Activated effector memory CD4-positive, alpha-beta T cell treated with anti-CD3 and anti-CD28 coated beads, Interleukin-2, amount 50 U/mL, for 16 hours (primary cell): ENCODE measurements at places on chromosomes 3 and 15.

GRCh38 chr3:178010306-178010705 lies 525.9 kb upstream of the KCNMB2 start:
- DNase-seq, result no peak

- DNase-seq, result no peak
These were observed 170.5 kb downstream of the PYDC2 start for GRCh38 chr3:191631496-191631895.

- no peak for DNase-seq
These were observed 361.9 kb downstream of the CLSTN2 start for GRCh38 chr3:140296796-140297352.

DNA sequence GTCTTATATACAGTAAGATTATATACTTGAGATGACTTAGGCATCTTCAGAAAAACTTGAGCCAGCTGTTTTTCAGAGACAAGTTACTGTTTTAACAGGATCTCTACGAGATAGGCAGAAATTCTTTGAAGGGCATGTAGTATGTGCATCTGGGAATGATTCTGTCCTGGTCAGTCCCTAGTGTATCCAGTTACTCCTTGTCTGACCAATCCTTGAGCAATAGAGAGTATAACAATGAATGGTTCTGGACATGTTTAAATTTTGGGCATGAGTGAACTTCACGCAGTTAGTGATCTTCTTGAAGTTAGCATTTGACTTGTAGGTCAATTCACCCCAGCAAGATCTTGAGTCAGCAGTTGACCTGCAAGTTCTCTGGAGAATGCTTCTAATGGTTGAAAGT lies 24.7 kb upstream of the HHLA2 start:
- DNase-seq, result no peak

GRCh38 chr15:33242165-33242564 lies 47.7 kb upstream of the FMN1 start:
- DNase-seq, result no peak

GRCh38 chr3:133531981-133532380 lies 41.5 kb upstream of the CDV3 start:
- DNase-seq, result no peak

DNA sequence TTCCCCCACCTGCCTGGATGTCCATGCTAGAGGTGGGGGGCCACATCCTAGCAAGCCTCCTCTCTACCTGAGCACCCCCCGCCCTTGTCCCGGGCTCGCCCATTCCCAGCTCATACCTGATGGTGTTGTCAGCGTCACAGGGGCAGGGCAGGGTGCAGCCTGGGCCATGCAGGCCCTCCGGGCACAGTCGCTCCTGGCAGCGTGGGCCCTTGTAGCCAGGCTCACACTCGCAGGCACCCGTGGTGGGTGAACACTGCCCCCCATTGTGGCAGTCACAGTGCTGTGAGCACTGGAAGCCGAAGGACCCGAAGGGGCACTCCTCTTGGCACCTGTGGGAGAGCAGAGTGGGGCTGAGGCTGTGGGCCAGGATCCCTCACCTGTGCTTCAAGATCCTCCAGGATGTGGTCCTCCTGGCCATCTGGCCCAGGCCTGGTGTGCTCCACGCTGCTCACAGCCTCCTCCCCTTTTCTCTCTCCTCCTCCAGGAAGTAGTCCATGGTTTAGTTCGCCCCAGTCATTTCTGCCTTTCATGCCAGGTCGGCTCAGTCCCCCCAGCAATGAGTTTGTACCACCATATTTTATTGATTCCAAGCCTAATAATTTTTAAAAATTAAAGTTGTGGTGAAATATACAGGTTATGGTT lies 95.6 kb downstream of the RAB11A start:
- DNase-seq, result no peak

GRCh38 chr15:66771351-66771650 lies 69.3 kb downstream of the SMAD6 start:
- DNase-seq, result no peak

DNA sequence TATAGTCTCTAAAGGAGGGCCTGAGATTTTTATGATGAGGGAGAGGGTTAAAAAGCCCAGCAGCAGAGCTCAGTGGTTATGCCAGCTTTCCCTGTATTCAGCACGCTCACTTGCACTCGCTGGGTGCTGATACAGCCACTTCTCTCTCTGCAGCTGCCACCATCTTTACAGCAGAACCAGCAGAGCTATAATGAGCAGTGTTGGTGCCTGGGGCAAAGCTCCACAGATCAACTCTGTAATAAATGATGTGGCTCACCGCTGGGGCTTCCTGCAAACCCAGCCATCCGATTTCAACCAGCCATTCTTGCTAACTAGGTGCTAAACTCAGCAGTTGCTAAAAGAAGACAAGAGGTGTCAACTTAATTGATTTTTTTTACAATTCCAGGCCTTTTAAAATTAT lies 48.0 kb downstream of the ARNT2 start:
- DNase-seq, result no peak

DNA sequence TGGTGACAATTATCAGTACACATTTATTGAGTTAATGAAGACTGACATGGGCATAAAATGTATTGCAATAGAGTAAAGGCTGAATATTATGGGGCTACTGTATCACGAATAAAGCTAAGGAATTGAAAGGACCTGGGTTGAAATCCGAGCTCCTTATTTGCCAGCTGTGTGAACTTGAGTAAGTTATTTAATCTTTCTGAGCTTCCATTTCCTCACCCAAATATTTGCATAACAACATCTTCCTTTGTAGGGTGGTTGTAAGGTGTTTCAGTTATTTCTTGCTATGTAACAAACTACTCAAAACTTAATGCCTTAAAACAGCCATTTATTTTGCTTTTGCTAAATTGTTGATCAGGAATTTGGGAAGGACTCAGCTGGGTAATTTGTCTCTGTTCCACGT lies 111.1 kb upstream of the TSC22D2 start:
- DNase-seq, result no peak

- DNase-seq, result no peak
These were observed 156.6 kb upstream of the UBE2E2 start for GRCh38 chr3:23046536-23046935.

DNA sequence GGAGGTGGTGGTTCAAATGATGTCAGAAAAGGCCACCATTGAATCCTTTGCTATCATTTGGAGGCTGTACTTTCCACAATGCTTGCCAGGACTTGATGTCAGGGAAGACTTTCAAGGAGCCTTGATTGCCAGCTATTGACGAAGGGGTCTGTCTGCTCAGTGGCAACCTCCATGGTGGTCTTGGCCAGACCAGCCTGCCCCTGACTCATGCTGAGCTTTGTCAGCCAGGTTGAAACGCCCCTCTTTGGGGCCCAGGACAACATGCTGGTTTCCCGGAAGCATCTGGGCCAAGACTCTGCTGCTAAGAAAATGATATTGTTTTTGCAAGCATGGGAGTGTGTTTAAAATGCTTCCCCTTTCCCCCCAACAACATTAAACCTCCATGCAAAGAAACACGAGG lies 26.7 kb downstream of the CGNL1 start:
- no peak for DNase-seq

DNA sequence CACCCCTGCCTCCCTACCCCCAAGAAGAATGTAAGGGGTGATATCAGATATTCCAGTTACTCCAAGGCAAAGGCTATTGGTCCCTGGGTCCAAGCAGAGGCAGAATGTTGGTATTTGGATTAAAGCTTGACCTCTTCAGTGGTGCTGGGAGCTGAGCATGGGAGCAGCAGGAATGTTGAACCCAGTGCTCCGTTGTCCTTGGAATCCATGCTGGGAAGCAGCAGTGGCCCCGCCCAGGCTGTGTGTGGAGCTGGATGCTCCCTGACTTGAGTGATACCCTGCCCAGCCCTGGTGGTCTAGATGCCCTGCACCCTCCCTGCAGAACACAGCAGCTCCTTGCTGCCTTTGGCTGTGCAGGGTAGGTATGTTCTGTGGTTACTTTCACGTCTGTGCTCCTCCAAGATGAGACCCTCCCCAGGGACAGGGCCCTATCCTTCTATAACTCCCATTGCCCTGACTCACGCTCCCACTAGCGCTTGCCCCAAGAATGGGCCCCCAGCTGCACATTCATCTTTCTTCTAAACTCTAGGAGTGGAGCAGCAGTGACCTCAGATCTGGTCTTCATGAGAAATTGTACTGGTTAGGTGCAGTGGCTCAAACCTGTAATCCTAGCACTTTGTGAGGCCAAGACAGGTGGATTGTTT lies 35.1 kb downstream of the UMPS start:
- DNase-seq, result no peak

DNA sequence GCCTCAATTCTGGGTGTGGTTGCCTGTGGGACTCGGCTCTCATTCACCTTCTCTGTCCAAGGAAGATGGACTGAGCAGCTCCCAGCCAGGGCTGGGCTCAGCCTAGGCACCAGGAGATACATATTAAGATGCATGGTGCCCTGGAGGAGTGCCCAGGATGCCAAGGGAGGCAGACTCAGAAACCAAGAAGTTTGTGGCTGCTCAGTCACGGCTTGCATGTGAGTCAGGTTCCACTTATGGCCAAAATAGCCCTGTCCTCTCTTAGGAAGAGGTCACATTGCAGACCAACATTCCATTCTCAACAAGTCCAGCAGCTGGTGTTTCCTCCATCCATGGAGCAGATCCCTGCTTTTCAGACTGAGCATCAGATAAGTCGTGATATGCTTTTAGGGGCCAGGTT lies 21.8 kb downstream of the CDCP1 start:
- no peak for DNase-seq

DNA sequence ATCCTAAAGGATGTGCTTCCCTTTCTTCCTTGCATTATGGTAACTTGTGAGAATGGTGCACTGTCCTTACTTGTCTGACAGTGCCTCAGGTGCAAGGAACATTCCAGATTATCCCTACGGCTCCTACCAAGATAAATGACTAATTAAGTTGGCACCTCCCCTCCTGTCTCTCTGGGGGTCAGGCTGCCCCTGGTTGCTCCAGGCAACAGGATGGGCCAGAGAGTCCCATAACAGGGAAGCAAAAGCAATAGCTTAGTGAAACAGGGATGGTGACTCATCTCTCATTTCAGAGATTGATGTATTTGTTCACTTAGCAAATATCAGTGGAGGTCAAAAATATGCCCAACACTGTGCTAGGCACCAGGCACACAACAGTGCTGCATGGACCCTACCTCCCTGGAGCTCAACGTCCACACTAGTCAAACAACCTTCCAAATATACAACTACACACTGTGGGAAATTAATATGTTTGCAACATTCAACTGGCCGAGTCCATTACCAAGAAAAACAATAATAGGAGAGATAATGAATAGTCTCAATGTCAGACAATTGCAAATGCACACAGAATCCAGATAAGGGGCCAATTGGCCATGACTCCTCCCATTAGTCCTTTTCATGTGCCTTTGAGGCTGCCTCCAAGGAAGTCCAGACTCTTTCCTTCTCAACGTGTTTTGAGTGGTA lies 249.0 kb downstream of the TLE3 start:
- DNase-seq, result no peak

GRCh38 chr3:30516238-30516637 lies 90.2 kb upstream of the TGFBR2 start:
- DNase-seq, result no peak

GRCh38 chr15:65290228-65290627 lies 3.5 kb upstream of the PARP16 start:
- DNase-seq, result no peak

DNA sequence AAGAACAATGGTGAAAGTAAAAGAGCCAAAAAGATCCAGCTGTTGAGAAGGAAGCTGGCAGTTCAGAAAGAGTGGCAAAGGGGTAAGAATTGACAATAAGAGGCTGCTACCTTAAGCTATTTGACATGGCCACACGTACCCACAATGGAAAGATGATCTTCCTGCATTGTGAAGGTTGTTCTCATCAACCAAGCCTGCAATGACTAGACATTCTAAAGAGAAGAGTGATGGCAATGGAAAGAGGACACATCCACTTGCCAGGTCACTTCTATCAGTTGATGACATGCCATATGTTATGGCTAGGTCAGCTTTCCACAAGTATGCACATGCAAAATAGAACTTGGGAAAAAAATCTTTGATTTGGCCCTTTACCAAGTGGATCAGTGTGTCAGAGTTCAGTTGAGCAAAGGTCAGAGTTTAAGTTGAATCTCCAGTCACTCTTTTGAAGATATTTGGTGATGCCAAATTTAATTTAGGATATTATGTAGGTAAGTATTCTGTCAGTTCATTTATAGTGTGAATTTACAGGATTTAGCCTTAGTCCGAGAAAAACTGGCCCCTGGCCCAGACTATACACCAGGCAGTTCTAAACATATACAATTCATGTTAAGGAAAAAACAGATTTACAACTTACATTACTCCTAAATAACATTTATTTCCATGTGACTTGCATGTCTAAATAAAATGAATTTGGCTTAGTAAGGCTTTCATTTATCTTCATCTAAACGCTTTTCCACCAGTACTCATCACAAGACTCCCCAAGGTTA lies 104.9 kb upstream of the FLNB start:
- no peak for DNase-seq

DNA sequence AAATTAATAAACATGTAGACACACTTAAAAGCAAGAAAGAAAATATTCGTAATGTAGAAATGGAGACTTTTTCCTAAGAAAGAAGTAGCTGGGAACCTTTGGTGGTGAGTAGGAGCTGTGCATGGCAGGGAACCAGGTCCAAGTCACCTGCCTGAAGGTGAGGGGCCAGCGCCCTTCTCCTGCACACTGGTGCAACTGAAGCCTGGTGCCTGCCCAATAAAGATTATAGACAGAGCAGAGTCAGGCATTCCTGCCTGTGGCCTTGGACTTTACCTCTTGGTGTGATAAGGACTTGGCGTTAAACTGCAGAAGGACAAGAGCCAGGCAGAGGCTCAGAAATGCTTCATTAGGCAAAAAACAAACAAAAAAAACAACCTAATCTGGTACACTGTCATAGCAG lies 14.2 kb downstream of the CFAP91 start:
- no peak for DNase-seq
